ENCODE measurements at places on chromosomes 7 and 10.

DNA sequence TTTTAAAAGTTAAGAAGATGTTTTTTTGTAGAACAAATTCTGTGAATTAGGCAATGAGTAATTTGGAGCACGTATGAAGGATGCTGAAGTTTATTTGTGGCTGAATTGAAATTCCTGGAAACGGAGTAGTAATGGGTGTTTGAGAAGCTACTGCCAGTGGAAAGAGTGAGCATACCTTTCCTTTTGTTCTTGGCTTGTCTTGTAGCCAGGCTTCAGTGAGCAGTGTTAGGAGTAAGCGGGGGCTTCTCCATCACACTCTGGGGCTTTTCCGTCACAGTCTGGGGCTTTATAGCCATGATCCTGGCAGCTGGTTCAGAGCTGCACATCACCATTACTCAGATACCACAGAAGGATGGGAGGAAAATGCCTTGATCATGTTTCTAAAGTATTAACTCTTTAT lies 32.3 kb downstream of the GARS1 start:
- no peak for DNase-seq

- no peak for DNase-seq
Observed at GRCh38 chr7:25714013-25714412, 438.0 kb upstream of the NFE2L3 start.

DNA sequence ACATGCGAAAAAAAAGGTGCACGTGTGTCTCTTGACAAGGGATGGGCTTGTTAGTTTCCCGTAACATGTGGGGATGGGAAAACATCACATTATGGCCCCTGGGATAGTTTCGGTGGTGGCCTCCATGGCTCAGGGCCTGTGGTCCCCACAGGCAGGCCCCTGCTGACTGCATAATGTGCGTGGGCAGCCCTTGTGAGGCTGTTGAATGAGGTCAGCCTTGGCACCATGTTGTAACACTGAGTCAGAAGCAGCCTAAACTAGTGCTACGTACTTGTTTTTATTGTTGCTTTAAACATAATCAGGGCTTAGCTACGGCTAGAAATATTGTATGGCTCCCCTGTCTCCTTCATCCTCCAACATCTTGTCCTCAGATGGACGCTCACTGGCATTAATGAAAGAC lies 80.6 kb downstream of the BEND7 start:
- no peak for DNase-seq

GRCh38 chr7:43686991-43687390 lies 42.3 kb downstream of the COA1 start:
- DNase-seq = no peak

GRCh38 chr7:142323706-142324105 lies 65.8 kb upstream of the PRSS58 start:
- no peak for DNase-seq

Measured in NCI-H1105 treated with DMSO at 0.1 percent for 48 hours (cell line).